Activated CD8-positive, alpha-beta memory T cell treated with anti-CD3 and anti-CD28 coated beads for 1 hour (primary cell): ENCODE measurements at places on chromosomes 7 and 10.

DNA sequence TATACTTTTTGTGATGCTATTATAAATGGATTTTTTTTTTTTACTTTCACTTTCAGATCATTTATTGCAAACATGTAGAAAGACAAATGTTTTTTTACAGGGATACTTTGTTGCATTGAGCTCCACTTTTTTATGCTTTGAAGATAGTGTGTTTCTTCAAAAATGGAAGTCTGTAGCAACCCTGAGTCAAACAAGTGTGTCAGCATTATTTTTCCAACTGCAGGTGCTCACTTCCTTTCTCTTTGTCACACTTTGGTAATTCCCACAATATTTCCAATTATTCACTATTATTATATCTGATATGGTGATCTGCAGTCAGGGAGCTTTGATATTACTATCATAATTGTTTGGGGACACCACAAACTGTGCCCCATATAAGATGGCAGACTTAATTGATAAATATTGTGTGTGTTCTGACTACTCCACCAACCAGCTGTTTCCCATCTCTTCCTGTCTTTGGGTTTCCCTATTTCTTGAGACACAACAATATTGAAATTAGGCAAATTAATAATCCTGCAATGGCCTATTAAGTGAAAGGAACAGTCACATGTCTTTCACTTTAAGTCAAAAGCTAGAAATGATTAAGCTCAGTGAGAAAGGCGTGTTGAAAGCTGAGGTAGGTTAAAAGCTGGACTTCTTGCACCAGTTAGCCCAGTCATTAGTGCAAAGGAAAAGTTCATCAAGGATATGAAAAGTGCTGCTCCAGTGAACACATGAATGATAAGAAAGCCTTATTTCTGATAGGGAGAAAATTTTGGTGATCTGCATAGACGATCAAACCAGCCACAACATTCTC, 231.3 kb upstream of the SH2B2 start:
- DNase-seq, result no peak

DNA sequence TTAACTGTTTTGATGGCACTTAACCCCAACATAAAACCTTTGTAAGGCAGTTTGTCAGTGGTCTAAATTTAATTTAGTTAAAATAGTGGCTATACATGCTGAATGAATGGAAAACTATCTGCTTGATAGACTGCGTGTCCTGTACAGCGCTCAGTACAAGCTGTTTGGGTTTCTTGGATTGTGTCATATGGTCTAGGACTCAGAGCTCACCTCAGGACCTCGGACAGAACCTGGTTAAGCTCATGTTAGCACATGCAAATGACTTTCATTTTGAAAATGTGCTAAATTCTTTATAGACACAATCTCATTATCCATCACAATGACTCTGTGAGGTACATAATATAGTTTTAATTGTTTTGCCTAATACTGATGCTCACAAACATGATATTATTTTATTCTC, 55.7 kb upstream of the RELN start:
- DNase-seq, result no peak

DNA sequence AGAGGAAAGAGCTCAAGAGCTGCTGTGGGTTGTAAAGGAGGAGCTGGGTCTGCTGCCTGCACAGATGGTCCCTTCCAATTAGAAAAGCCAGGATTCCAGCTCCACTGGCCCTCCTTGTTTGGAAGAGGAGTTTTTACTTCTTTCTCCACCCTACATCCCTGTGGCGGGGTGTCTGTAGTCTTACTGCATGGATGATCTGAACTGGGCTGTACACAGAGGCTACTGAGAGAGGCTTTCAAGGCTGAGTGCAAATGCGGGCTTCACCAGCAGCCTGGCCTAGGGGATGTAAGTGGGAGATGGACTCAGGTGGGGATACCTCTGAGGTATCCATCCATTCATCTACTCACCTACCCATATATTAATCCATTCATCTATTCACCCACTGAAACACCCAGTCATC, 7.1 kb upstream of the CXCL12 start:
- no peak for DNase-seq

DNA sequence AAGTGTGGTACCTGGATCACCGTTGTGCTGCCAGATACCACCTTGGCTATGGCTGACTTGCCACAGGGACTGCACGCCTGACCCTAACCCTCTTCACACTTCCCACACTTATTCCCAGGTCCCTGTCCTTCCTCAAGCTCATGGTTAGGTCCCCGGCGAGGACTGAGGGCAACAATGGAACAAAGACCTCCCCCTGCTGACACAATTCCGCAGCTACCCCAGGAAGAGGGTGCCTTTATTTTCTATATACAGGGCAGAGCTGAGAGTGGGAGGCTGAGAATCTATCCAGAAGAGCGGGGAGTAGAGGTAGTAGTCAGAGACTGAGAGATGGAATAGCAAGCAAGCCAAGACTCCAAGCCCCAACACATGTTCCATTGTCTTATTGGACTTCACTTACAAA, 118.1 kb upstream of the SEM1 start:
- no peak for DNase-seq

- no peak for DNase-seq
Observed at GRCh38 chr7:130492523-130493274, 814 bp downstream of the MEST start.

DNA sequence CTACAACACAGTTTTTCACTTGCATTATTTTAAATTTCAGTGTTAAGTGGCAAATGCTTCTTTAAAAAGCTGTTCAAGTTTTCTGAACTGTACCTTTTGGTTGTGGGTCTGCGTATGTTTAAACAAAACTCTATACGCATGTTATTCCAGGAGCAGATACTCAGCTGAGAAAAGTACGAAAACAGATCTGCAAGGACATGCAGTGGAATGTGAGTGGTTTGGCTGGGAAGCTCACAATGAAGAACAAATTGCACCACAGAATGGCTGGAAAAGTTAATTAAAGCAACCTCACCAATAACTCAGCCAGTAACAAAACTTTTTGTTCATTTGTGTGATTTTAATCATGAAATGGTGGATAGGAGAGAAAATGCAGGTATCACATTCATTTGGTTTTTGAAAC, 17.6 kb downstream of the GLI3 start:
- DNase-seq, result no peak

GRCh38 chr10:3907514-3907913, 122.5 kb upstream of the KLF6 start:
- no peak for DNase-seq

GRCh38 chr7:122975341-122975740, 20.2 kb downstream of the TAS2R16 start:
- no peak for DNase-seq

DNA sequence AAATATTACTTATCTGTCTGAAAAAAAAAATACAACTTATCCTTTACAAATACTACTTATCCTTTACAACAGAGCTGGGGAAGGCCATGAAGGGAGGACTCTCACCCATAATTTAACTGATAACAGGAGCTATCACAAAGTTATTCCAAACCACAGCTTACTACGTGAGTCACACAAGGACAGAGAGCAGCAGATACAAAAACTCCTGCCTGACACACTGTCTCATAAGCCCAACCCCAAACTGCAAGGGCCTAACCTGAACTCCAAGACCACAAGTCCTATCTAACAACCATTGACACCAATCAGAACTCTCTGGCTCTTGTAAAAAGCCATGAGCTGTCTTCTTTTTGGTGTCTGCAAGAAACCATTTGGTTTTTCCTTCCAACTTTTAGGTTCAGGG, 28.5 kb upstream of the CXCL12 start:
- no peak for DNase-seq

GRCh38 chr10:89392974-89393373, 551 bp downstream of the IFIT1 start:
- DNase-seq, result no peak

GRCh38 chr7:103867874-103868273, 121.6 kb downstream of the RELN start:
- no peak for DNase-seq

- peak; percentile 47 for DNase-seq
Observed at GRCh38 chr7:106022193-106022821, 59.2 kb downstream of the CDHR3 start.

DNA sequence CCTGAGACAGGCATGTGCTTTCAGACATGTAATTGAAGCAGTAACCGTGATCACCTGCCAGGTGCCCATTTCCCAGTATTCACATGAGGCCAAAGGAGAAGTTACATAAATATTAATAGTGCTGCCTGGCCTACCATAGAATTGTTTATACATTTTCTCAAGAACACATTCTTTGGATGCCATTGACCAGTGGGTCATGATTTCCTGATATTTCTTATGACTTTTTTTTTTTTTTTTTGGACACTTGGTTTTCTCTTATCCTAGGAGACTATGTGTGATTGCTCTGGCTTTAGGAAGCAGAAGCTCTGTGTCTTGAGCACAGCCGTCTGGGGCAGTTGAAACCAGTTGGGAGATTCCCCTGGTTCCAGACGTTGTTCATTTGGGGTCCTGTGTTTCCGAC, 143.9 kb upstream of the NPS start:
- DNase-seq, result no peak

- DNase-seq, result no peak
Observed at GRCh38 chr10:132946-133898, 2.0 kb upstream of the ZMYND11 start.

DNA sequence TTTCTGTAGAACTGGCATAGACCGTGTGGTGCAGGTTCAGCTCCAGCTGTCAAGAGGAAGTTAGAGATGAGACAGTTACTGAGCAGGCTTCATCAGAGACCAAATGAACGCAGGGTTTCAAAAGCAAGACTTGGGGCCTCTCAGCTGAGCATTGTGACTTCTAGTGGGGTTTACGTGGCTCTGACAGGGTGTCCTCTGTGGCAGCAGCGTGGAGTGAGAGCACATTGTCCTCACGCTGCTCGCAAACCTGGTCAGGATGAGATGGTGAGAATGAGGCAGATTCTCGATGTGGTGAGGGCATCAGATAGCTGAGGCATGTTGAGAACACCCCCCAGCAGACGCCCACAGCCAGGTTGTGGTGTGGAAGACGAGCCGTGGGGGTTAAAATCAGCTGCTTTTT, 126.0 kb downstream of the DNAJB6 start:
- DNase-seq, result no peak

DNA sequence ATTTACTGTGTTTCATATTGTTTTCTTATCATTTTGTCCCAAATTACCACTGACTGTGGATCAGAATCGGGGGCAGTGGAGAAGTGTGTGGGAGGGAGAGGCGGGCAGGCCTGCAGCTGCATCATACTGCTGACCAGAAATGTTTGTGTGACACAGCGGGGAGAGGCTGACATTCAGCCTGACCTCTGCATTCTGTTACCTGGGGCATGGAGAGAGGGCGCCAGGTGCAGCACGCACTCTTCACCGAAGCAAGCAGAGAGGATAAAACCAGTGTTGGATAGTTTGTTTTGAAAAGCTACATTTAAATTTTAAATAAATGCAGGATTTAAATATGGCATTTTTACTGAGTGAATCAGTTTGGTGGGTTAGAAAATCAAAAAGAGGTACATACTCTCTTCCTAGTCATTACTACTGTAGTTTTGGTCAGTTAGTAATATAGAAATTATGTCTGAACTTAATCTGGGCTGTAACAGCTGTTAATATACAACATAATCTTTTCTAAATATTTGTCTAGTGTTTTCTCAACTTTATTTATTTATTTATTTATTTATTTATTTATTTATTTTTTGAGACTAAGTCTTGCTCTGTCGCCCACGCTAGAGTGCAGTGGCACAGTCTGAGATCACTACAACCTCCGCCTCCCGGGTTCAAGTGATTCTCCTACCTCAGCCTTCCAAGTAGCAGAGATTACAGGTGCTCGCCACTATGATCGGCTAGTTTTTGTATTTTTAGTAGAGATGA, 8.8 kb upstream of the STMP1 start:
- no peak for DNase-seq

GRCh38 chr10:79050896-79051555, 17.7 kb upstream of the ZMIZ1 start:
- no peak for DNase-seq

DNA sequence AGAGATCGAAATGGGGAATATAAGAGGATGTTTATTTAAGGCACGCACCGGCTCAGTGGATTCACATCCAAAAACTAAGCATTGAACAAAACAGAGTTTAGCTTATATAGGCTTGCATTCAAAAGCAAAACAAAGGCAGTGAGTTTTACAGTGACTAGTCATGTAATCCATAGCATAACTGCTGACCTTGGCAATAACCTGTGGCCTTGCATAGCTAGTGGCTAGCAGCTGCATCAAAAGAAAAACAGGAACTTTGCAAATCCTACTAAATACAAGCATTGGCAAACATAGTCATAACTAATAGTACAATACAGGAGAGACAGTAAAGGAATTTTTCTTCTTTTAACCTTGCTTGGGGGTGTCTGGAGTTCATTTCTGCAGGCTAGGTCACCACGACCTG, 9.7 kb upstream of the ZNF485 start:
- DNase-seq, result no peak

GRCh38 chr7:3910054-3910453, 609.0 kb downstream of the SDK1 start:
- DNase-seq, result no peak

- DNase-seq, result no peak
Observed at GRCh38 chr7:100157334-100158228, 942 bp downstream of the TRAPPC14 start.

DNA sequence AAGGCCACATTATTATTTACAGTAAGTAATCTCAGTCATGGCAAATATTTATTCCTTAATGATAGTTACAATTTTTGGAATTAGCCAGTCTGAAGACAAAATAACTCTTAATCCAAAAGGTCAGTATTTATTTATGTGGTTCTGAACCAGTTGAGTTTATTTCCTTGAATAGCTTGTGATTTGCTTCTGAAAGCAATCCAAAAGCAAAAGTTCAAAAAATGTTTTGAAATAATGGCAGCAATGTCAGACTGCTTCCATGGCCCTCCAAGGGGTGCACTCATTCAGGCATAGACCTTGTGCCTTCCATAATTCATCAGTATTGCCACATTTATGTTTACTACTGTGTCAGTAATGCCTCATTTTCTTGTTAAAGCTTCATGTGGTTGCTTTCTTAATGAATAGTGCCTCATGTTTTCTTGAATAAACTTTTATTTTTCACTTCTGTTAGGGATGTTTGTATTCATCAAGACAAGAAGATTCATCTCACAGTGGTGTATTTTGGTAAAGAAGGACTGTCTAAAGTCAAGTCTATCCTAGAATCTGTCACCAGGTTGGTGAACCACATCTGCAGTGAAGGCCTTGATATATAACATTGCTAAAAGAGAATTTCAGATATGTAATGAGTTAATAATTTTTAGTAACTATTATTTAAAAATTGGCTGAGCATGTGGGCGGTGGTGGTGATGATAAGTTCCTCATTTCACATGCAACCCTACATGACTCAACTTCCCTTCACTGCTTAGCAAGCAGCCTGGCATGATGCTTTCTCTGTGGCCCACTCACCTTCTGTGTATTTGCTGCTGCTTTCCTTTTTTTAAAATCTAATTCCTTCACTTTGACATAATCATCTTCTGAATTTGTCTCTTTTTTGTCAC, 22.0 kb downstream of the CSGALNACT2 start:
- no peak for DNase-seq
